ENCODE measurements at places on chromosomes 5 and 9. TPM values are rescaled to one million over a fixed set of nuclear protein-coding genes. Genes with fewer than 3 reads are reported as not detected.

Gene FAM81B
- total RNA-seq: 0.20 TPM

Gene GAPT
- not detected for total RNA-seq

Gene INSL4
- total RNA-seq: not detected

Gene SPATA31A3
- total RNA-seq: not detected

Gene FAM221B
- total RNA-seq: not detected

DNA sequence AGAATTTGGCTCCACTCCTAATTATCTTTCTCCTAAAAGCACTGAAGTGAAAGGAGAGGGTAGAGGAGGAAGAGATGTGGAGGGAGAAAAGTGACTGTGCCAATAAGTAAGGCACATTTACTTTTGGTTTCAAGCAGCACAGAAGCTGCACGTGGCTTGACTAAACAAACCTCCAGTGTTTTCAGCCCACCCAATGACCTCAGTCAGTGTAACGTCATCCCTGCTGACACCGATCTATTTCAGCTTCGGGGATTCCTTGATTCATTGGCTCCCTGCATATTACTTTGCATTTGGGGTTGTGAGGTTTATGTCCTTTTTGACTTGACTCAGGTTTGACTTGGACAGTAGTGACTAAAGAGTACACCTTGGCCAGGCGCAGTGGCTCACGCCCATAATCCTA, 35.6 kb upstream of the NIM1K start:
- DNase-seq: no peak

DNA sequence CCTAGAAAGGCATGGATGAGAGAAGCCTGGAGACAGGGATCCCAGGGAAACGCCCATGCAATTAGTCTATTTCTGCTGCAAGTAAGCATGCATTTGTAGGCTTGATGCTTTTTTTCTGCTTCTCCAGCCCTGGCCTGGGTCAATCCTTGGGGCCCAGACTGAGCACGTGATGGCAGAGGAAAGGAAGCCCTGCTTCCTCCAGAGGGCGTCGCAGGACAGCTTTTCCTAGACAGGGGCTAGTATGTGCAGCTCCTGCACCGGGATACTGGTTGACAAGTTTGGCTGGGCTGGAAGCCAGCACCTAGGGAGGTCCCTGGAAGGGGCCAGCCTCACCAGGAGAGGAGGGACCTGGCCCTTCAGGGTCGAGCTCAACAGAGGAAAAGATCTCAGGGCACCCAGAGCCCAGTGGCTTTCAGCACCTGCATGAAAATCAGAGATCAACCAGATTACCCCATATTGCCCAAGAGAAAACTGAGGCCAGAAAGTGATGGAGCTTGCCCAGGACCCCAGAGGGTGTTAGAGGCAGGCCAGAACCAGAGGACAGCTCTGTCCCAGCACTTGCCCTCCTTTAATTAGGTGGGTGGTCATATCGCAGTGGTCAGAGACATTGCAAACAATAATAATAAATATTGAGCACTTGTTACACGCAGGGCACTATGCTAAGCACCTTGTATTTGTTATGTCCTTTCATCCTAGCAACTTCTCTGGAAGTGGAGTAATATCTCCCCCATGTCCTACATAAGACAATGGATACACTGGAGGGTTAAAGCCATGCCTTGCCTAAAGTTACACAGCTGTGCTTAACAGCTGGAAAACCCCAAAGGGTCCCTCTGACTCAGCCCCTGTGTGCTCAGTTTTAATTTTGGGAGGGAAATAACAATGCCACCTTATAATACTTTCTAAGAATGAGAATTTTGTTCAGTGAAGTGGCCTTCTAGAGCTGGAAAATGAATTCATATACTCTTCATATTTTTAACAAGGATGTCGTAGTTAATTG, 67.1 kb downstream of the KLF4 start:
- DNase-seq: no peak

DNA sequence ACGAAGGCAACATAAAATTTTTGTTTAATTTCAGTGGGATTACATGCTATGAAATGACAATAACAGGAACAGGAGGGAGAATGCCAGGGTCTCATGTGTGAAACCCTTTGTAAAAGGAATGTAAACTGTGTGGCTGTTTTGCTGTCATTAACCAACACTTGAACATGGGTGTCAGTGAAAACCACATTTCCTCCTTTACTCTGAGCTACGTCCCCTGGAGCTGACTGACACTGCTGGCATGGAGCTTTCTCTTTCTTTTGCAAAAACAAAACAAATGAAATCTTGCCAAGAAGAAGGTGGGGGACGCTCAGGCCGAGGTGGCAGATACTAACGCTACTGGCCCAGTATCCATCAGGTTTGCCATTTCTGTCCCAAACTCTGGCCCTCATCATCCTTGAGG, 121.4 kb downstream of the DMRT2 start:
- no peak for DNase-seq

DNA sequence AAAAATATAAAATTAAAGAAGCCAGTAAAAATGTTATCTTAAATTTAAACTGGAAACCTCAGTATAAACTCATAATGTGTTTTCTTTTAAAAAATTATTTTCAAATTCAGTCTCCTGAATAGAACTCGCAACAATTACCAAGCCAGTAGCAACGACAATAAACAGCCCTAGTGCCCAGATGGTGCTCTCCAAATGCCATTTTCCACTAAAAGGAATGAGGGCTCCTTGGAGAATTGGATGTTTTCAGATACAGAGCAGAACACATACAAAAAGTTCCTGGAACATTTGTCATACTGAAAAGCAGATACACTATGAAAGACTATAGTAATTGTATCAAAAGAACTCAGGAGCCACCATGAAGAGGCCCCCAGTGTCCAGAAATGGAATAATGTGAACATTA, 97.4 kb downstream of the TMC1 start:
- no peak for DNase-seq

DNA sequence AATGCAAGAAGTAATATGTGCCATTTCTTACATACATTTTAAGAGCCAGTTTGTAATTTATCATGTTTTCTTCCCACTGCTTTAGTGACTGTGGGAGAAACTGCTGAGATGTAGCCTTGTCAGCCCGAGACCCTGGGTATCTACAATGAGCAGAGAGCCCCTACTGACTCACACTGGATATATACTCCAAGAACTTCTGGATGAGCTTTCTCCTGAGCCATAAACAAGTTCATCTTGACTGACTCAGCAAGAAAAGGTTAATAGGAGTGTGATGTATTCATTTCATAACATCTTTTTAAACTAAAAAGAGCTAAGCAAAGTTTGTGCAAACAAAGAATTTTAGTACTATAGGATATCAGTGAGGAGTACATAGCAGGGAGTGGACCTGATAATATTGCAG, 182.5 kb downstream of the EDIL3 start:
- DNase-seq: no peak

- DNase-seq: no peak
Measured at GRCh38 chr9:114417511-114417910, 29.7 kb upstream of the AKNA start.

- DNase-seq: no peak
Measured at GRCh38 chr9:69444021-69444420, 119.0 kb downstream of the ENTREP1 start.

GRCh38 chr5:52814352-52815148, 26.8 kb downstream of the ITGA1 start:
- DNase-seq: peak; percentile 49

GRCh38 chr9:35741740-35742139, 7.3 kb downstream of the GBA2 start:
- no peak for DNase-seq

GRCh38 chr5:113140837-113141671, 164.5 kb downstream of the DCP2 start:
- DNase-seq: no peak

GRCh38 chr9:80085668-80086067, 513.9 kb downstream of the TLE4 start:
- DNase-seq: no peak

GRCh38 chr9:15400281-15400941, 22.3 kb upstream of the SNAPC3 start:
- DNase-seq: no peak

GRCh38 chr5:105617436-105618215, 2053.1 kb downstream of the EFNA5 start:
- DNase-seq: no peak

DNA sequence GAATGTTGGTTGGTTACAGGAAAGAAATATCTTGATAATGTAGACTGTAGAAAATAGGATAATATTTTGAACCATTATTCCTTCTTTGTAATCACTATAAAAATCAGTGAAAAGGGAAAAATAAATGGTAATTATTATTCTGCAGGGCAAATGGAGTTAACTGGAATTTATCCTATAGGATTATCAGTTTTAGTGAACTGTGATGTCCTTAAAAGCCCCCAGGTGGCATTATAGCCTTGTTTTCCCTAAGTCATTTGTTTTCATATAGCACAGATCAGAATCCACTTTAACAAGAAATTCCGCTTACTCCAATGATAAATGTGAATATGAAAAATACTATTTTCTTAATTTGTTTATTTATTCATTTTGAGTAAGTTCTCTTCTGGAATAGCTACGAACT, 26.2 kb upstream of the WDR41 start:
- DNase-seq: no peak

- DNase-seq: no peak
Measured at GRCh38 chr5:103259705-103260355, 1.3 kb downstream of the MACIR start.
